ENCODE measurements at places on chromosomes 2 and 18.

- no peak for DNase-seq
Observed at GRCh38 chr2:71793926-71794325, 340.6 kb downstream of the DYSF start.

- DNase-seq, result no peak
Observed at GRCh38 chr18:23324056-23324811, 128.9 kb upstream of the RIOK3 start.

GRCh38 chr18:27839141-27839540 is 337.8 kb downstream of the CDH2 start:
- DNase-seq, result no peak

- DNase-seq, result no peak
Observed at GRCh38 chr2:238388794-238389193, 37.9 kb upstream of the ASB1 start.

DNA sequence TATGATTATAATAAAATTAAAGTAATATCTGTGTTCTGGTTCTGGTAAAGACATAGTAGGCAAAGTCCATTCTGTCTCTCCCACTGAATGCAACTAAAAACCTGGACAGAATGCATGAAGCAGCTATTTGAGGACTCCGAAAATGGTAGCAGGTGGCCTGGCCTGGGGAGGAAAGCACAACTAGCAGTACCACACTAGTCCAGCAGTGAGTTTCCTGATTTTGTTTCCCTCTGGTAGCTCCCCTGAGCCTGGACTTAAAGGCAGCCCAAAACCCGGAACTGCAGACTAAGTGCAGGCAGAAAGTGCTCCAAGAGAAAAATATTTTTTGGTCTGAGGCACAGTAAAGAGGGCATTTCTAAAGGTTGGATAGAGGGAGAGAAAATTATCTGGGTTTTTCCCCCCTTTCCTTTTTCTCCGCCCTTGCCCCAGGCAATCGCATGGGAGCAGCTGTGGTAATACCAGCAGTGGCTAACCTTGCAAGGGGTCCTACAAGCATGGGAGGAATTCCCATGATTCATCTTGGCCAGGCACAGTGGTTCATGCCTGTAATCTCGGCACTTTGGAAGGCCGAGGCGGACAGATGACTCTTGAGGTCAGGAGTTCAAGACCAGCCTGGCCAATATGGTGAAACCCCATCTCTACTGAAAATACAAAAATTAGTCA is 32.3 kb downstream of the ASXL2 start:
- no peak for DNase-seq

- DNase-seq, result no peak
Observed at GRCh38 chr2:105674859-105675541, 69.7 kb upstream of the NCK2 start.

DNA sequence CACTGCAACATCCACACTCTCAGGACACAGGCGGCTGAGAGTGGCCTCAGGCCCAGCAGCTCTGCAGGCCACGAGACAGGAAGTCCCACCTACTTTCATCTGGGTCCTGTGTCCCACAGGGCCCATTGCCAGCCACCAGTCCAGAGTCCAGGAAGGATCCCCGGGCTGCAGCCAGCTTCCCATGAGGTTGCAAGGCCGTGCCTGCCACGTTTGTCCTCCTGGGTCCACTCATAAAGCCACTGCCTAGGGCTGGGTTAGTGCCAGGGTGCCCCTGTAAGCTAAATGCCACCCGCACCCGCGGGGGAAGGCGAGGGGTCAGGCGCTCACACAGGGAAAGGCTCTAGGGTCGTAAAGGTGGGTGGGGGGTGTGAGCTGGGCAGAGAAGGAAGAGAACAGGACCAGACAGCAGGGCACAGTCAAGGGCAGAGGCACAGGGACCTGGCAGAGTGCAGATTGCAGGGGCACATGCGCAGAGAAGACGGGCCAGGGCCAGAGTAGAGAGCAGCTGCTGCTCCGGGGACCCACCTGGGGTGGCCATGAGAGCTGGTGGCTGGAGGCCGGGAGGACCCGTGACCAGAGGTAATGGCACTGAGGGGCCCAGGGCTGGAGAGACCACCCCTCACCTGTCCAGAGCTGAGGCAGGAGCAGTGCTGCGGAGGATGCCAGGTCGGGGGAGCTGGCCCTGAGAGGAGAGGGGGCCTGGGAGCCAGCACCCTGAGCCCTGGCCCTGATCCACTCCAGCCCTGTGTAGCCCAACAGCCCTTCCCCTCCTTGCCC is 8.0 kb downstream of the AGXT start:
- no peak for DNase-seq

DNA sequence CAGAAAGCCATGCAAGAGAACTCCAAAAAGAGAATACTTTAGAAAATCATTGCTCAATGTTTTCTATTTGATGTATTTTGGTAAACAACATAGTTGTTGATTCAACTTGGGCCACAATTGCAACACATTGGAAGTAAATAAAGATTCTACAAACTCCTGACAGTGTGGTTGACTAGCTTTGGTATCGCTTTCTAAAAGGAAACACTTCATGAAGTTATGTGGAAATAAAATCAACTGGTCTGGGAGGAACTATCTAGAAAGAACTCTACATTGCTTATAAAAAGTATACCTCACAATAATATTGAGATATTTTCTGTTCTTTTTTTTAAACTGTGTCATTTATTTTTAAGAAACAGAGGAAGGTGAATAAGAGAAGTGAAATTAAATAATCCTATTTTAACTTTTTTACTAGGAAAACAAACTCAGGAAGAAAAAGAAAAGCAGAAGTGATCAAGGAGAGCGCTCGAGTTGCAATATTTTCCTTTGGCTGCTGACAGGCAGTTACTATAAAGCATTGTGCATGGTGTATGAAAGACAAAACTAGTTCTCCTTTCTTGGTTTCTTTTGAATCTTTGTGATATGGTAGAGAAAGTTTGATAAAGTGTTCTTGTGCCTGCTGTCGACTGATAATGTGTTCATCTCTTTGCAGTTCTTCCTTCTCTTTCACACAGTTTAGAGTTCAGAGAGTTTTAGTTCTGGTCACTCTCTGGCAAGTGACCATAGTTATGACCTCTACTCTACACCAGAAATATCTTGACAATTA is 3.0 kb downstream of the DHRS9 start:
- DNase-seq, result no peak

DNA sequence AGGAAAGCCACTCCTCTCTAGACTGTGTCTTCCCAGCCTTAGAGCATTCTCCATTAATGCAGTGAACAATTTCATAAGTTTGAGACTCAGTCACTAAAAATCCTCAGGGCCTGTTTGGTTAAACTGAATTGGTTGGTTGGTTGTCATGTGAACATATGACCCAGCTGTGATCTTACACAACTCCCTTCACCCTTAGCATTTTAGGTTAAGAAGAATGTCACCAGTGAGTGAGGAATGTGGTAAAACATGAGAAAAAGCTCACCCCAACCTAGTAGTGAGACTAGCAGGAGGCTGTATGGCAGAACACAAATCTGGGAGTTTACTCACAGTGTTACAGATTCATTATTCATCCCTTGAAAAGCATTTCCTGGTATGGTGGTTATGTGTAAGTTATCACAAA is 32.4 kb downstream of the LHCGR start:
- DNase-seq, result no peak

- no peak for DNase-seq
Observed at GRCh38 chr2:158460632-158461297, 4.0 kb downstream of the PKP4 start.

- no peak for DNase-seq
Observed at GRCh38 chr2:189037518-189037917, 63.3 kb downstream of the COL3A1 start.
